ENCODE measurements at places on chromosomes 1 and 21.

DNA sequence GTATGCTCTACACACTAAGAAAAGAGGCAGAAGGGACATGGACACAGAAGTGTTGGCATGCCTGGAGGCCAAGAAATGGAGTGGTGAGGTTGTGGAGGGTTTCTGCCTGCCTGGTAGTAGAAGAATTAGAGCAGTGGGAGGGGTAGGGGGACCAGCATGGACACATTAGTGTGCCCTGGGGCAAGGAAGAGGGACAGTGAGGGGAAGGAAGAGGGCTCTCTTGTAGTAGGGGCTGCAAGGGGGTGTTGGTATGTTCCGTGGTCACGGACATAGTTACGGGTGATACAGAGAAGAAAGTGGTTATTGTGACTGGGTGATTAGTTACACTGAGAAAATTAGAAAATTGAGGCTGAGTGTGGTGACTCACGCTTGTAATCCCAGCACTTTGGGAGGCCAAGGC, 23.3 kb downstream of the LEMD1 start:
- DNase-seq, result no peak

DNA sequence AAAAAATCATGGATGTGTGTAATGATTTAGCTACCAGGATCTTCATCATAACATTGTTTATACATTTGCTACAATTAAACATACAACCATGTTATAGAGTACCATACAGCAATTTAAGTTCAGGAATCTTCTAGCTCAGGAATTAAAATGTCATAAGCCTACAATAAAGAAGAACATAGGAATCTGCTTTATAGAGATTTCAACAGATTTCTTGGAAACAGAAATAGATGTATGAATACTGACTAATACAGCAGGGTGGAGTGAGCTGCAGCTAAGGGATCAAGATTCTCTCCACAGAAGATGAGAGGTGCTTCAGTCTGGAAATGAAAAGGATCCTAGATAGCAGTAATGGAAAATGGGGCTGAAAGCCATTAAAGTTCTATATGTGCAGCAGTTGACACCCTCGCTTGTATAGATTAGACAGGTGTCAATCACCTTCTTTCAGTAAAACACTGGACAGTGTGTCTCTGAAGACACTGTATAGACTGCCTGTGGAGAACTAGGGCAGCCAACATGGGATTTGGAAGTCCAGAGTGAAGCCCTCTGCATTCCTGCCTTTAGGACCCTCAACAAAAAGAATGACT, 73.9 kb downstream of the DNTTIP2 start:
- no peak for DNase-seq

GRCh38 chr1:40944326-40944725, 35.2 kb upstream of the CTPS1 start:
- no peak for DNase-seq

DNA sequence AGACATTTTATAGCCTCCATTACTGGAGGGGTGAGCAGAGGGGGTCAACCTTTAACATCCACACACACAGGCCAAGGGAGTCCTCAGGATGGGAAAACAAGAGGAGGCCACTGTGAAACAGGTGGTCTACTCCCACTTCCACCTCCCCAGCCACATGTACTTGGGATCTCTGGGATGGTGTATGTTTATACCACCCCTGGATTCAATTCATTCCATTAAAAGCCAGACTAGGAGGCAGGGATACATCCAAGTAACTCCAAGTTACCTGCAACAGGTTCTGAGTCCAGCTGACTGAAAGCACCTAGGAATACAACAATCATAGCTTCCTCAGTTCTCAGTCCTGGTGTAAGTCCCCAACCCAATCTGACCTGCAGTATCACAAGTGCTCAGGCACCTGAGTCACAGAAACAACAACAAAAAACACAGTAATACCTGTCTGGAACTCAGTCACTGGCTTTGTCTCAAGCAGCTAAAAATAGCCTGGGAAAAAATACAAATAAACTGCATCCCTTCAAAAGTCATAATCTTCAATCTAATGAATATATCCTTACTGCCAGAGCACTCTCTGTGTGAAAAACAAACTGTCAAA, 9.8 kb downstream of the ERI3 start:
- DNase-seq, result no peak

GRCh38 chr1:223143537-223144248, 645 bp upstream of the TLR5 start:
- no peak for DNase-seq

DNA sequence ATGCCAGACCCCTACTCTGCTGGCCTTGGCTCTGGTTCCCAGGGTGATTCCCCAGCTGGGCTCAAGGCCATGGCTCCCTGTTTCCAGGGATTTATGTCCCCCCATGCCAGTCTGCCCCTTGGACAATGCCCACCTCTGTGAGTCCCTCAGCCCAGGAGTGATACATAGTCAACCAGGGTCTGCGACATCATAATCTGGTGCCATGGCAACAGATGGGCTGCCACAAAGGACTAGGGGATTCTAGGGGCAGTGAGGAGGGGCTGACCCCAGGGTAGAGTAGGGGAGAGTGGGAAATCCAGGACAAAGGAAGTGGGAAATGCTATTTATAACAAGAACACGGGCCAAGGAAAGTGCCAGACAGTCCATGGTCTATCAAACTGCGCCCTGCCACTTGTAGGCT, 33.8 kb downstream of the LRP8 start:
- no peak for DNase-seq

DNA sequence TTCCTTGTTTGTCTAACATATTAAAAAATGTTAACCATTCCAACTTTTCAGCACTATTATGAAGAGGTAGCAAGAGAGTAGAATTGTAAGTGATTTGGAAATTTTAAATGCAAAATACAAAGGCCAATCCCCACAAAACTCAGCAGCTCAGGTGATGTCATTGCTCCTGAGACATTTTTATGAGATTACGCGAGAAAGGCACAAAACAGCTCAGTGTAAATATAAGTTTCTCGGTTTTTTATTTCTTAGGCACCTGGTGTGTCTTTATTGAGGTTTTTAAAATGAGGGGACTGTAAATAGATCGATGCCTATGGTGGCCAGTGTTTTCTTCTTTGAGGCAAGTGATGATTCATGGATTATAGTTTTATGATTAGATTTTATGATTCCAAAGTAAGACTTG, 6.1 kb downstream of the ABCG1 start:
- DNase-seq, result no peak

GRCh38 chr1:39183503-39184353, 20.8 kb upstream of the MACF1 start:
- DNase-seq, result peak; percentile 99

GRCh38 chr1:22888320-22889075, 84.2 kb downstream of the LACTBL1 start:
- DNase-seq, result no peak

DNA sequence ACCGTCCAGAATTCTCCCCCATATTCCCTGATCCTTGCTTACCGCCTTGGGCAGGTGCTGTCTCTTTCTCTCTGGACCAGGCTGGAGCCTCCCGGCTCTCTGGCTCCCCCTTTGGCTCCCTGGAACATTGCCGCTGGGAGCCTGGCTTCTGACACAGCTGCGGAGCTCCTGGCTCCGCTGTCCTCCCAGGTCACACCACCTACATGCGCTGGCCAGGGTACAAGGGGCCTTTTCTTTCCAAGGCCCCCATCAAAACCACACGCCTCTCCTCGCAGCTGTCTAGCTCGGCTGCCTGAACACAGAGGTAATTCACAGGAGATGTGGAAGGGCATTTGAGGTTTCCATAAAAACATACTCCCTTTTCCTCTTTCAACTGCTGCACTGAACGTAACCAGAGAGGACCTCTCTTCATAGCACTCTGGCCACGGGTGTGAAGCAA, 7.5 kb upstream of the ZNF648 start:
- peak; percentile 62 for DNase-seq

DNA sequence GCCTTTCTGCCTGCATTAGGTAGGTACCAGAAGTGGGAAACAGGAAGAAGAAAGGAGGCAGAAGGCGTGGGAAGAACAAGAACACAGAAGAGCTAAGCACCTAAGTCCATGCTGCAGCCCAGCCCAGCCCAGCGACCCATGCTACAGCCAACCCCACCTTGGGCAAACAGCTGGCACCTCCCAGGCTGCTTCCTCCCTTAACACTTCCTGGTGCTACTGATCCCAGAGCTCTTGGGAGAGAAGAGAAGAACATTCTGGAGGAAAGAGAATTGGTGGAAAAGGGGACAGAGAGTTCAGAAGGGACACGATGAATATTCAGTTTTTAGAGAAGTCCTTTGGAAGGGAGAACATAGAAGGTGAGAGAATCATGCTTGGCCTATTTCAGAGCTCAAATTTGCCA, 28.5 kb downstream of the PLEKHA6 start:
- no peak for DNase-seq

- DNase-seq, result no peak
Measured at GRCh38 chr21:18245464-18245967, 883 bp downstream of the CHODL start.

DNA sequence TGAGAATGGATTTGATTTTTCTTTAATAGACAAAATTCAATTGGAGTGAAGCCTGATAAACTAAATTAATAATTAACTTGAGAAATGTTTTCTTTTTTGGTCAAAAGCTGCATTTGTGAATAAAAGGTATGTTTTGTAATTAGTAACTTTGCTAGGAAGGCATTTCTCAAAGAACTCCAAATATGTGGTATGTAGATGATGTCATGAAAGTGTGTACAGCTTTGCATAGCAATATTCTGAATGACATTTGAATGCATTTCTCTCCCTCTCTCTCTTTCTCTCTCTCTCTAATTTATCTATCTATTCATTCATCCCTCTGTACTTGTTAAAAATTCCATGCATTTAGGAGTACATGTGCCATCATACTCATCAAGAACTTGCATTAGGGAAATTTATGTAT, 109.1 kb upstream of the ADAMTS5 start:
- no peak for DNase-seq

DNA sequence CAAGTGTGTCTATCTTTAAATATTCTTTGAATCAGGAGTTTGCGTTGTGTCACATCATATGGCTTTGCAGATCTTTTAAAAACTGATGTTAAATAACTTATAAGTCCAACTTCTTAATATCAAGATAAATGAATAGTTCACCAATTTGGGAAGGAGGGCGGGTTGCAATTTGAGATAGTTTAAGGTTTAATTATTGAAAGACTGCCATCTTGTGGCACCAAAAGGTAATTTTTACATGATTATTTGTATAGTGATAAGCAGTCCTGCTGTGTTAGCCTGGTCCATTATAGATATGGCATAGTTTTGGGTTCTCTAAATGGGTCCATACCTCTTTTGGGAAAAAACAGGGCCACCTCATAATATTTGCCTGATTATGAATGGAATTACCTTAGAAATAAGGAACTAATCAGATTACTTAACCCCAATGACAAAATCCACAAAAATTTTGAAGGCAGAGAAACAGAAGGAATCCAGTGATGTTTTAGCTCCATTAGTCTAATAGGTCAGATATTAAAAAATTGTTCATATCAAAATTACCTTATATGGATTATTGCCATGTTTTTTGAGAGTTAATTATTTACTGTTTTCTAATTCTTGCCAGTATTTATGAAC, 64.3 kb downstream of the PRKAA2 start:
- DNase-seq, result peak; percentile 68

- peak; percentile 28 for DNase-seq
Measured at GRCh38 chr1:180155182-180155682, 563 bp downstream of the QSOX1 start.

DNA sequence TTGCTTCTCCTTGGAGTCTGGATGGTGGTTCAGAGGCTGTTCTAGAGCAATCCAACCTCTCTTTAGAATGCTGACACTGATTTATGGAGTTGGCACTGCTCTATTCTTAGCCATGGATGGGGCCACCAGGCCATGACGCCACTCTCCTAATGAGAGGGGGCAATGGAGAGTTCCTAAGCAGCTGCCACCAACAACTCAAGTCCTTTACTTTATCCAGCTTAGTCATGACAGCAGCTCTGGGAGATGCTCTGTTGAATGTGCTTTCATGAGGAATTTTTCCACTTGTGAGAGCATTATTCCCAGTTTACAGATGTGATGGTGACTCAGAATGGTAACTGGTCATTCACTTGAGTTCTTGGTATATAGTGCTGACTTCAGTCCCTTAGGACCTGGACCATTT, 366.3 kb downstream of the HHAT start:
- DNase-seq, result no peak

DNA sequence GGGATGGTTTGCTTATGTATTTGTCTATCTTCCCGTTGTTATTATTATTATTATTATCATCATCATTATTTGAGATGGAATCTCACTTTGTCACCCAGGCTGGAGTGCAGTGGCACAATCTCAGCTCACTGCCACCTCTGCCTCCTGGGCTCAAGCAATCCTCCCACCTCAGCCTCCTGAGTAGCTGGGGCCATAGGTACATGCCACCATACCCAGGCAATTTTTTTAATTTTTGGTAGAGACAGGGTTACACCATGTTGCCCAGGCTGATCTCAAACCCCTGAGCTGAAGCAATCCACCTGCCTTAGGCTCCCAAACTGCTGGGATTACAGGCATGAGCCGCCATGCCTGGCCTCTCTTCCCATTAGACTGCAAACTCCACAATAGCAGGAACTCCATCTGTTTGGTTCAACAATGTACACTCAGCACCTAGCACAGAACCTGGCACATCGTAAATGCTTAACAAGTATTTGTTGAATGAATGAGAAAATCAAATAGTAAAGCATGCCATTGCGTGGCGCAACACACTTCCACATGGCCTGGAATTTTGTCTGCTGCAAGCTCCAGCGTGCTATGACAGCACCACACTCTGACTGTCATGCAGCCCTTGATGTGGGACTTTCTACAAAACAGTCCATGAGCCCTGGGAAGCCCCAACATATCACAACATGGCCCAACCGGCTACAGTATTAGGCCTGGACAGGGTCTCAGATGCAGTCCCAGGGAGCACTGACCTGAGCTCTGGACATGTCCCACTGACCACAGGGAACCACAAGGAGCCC, 3.8 kb upstream of the TINAGL1 start:
- no peak for DNase-seq

GRCh38 chr1:53811414-53811851, 26.7 kb downstream of the NDC1 start:
- DNase-seq, result peak; percentile 16

GRCh38 chr1:96865731-96866685, 144.4 kb downstream of the PTBP2 start:
- peak; percentile 54 for DNase-seq

DNA sequence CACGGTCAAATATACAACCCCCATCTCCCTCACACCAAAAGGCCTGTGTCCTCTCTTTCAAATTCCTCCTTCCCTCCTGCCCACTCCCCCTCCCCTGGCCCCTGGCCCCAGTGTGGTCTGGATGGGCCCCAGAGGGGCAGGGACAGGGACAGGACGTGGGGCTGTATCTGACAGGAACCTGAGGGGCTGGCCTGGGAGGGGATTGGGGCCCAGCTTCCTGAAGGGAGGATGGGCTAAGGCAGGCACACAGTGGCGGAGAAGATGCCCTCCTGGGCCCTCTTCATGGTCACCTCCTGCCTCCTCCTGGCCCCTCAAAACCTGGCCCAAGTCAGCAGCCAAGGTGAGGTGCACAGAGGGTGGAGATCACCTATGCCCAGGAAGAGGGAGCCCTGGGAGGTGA, at the start of gene MPL:
MPL (plus strand) TSS at position 231 of the 400 bp plus-strand sequence; CDS start at position 262, 31 bp downstream.
- no peak for DNase-seq

DNA sequence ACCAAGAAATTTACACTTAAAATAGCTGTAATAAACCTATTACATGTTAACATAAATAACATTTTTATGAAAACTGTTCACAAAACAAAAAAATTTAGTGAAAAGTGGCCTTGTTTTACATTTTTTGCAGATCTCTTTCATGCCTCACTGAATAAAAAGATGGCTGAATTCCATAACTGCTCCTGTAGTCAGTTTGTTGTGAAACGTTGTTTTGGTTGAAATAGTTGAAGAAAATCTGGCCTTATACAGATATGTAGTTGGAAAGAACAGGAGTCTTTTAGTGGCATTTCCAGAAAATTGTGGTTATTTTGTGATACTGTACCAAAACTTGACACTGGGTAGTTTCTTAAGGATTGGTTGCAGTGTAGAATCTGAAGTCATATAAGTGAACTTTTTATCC, 18.1 kb downstream of the ITSN1 start:
- no peak for DNase-seq

GRCh38 chr1:181479137-181479745, 4.1 kb upstream of the CACNA1E start:
- peak; percentile 74 for DNase-seq

Measured in RKO (cell line).